Activated B cell treated with CpG ODN at 0.5 μM for 24 hours (primary cell): ENCODE measurements at places on chromosomes 12 and 14. TPM values are rescaled to one million over a fixed set of nuclear protein-coding genes. Genes with fewer than 3 reads are reported as not detected.

DNA sequence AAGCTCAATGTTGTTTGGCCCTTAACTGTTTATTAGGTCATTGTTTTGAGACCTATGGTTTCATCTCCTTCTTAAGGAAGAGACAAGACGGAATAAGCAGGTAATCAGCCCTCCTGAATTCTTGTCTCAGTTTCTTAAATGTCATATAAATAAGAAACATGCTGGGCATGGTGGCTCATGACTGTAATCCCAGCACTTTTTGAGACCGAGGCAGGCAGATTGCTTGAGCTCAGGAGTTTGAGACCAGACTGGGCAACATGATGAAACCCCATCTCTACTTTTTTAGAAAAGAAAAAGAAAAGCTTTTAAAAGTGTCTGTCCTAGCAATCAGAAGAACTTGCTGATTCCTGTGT lies 5.1 kb downstream of the MTRFR start:
- H3K4me1 ChIP-seq = peaks cover 65% of the 10 kb centered on the region
- peak overlapping the region; percentile 82 for H3K27ac ChIP-seq
- H3K36me3 ChIP-seq = peaks cover 26% of the 10 kb centered on the region
- H3K27me3 ChIP-seq = no peaks in the 10 kb centered on the region

DNA sequence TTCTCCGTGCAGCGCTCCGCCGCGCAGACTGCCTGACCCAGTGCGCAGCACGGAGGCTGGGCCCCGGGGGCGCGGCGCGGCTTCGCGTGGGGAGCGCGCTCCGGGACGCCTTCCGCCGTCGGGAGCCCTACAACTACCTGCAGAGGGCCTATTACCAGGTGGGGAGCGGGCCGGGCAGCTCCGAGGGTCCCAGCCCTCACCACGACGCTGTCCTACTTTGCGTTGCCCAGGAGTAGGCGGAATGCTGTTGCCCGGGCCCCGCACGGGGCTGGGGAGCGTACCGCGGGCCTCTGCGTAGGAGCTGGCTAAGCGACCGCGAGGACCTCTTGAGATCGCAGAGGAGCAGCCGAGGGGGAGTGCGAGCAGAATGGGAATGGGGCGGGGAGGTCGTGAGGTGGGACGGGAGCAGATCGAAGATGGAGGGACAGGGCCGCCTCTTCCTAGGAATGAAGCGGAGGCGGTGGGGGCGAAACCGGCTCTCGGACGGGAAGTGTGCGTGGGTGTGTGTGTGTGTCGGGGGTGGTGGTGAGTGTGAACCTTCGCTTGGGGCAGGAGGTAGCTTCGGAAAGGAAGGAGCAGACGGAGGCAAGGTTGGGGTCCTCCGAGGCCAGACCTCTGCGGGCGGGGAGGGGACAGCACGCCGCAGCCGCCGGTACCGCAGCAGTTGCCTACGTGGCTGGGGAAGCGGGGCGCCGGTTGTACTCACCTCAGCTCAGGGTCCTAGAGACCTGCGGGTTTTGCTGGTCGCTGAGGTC lies 751 bp downstream of the P3H3 start:
- H3K4me1 ChIP-seq = peaks cover 16% of the 10 kb centered on the region
- no peaks in the 10 kb centered on the region for H3K36me3 ChIP-seq
- no peak overlapping the region for H3K27ac ChIP-seq
- peak; percentile 43 for DNase-seq

DNA sequence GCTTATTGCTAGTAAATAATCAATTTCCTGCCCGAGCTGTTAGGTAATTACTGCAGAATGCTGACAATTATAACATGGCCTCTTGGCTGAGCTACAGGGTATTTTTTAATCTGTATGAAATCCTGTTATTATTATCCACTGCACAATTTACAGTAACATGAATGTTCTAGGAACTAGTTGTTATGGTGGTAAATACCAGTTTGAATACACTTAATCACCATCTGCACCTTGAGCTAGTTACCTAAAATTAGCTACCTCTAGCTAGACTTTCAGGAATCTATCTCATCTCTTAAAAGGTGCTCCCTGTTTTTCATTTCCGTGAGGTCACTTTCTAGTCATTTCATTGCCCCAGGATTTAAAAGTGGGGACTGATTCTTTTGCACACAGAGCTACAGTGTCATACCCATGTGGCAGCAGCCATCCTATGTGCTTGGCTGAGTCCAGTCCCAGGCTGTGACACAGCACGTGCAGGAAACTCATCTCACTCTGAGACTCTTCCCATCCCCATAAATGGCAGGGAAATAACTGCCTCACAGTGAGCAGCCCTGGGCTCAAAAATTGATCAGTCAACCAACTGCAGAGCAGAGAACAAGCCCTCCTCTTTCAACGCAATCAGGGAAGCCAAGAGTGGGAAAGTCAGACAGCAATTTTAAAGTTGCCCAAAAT lies 37.6 kb downstream of the DCP1B start:
- H3K4me1 ChIP-seq = no peaks in the 10 kb centered on the region
- no peak overlapping the region for H3K27ac ChIP-seq
- no peaks in the 10 kb centered on the region for H3K27me3 ChIP-seq
- DNase-seq = no peak
- peaks cover 46% of the 10 kb centered on the region for H3K36me3 ChIP-seq
- no peak overlapping the region for H3K4me3 ChIP-seq

DNA sequence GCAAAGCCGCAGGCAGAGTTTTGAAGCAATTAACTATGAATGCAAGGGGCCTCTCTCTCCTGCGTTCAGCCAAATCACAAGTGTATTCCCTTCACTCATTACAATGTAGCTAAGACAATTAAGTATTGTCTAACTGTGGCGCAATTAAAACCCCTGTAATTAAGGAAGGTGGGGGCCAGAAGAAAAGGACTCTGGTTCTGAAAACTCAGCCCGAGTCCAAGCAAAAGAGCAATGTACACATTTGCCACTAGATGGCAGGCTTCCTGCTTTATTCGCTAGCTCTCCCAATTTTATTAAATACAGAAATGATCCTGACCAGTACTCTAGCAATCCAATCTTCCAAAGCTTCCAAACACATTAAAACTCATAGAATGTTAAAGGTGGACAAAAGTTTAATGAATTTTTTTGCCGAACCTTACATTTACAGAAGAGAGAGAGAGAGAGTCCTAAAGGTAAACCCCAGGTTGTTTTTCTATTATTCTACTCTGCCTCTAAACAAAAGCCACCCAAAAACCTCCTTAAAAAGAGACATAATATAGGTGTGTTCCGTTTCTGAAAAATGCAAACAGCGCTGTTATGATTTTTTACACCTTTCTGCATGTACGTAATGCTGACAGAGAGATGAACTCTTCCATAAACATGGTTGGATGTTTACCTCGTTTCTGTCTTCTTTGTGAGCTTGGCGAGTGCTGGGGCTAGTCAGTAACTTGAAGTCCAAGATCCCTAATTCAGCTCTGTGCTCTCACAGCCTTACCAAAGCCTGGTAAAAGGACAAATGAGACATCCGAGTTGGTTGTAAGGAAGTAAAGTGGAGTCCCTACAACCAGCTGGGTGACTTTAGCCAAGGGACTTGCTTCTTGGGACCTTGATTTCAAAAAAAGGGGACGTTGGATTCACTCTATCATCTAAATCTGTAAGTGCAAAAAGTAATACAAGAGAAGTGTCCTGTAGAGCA lies 50.9 kb upstream of the VASH1 start:
- H3K27ac ChIP-seq = no peak overlapping the region
- H3K27me3 ChIP-seq = peaks cover 11% of the 10 kb centered on the region
- no peaks in the 10 kb centered on the region for H3K4me1 ChIP-seq
- H3K4me3 ChIP-seq = no peak overlapping the region
- no peak for DNase-seq

GRCh38 chr12:25793196-25793595 lies 165.3 kb upstream of the RASSF8 start:
- H3K4me1 ChIP-seq = no peaks in the 10 kb centered on the region
- H3K27ac ChIP-seq = no peak overlapping the region
- no peaks in the 10 kb centered on the region for H3K36me3 ChIP-seq
- H3K27me3 ChIP-seq = peaks cover 4% of the 10 kb centered on the region

DNA sequence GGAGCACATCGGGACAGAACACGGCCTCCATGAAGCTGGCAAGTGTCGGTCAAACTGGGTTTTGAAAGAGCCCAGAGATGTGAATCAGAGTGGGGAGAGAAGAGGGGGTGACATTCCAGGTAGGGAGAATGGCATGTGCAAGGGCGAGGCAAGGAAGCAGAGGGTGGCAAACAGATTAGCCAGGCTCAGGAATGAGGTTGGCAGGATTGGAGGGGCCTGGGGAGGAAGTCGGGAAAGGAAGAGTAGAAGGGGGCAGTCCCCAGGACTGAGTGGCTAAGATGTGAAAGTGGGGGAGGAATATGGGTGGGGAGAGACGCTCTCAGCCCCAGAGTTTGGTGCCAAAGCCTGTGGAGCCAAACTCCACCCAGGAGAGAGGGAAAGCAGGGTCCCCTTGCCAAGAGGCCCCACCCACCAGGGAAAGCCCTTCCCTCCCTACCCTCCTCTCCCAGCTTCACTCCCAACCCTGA lies 5.5 kb upstream of the HDAC7 start:
- no peaks in the 10 kb centered on the region for H3K27me3 ChIP-seq
- H3K4me3 ChIP-seq = no peak overlapping the region
- peaks cover 39% of the 10 kb centered on the region for H3K4me1 ChIP-seq
- H3K36me3 ChIP-seq = peaks cover under 1% of the 10 kb centered on the region
- H3K27ac ChIP-seq = no peak overlapping the region

- H3K27me3 ChIP-seq = peaks cover 27% of the 10 kb centered on the region
- no peak overlapping the region for H3K4me3 ChIP-seq
- H3K4me1 ChIP-seq = no peaks in the 10 kb centered on the region
- no peak for DNase-seq
- H3K36me3 ChIP-seq = no peaks in the 10 kb centered on the region
- H3K27ac ChIP-seq = no peak overlapping the region
These were observed 71.5 kb upstream of the SFSWAP start for GRCh38 chr12:131639270-131639940.

GRCh38 chr14:63565448-63565847 lies 22.3 kb upstream of the PPP2R5E start:
- H3K27ac ChIP-seq = no peak overlapping the region
- peaks cover 9% of the 10 kb centered on the region for H3K27me3 ChIP-seq
- H3K4me1 ChIP-seq = no peaks in the 10 kb centered on the region
- H3K4me3 ChIP-seq = no peak overlapping the region

- H3K27me3 ChIP-seq = no peaks in the 10 kb centered on the region
- H3K36me3 ChIP-seq = no peaks in the 10 kb centered on the region
- H3K27ac ChIP-seq = peak overlapping the region; percentile 54
- H3K4me3 ChIP-seq = peak overlapping the region; percentile 55
- DNase-seq = no peak
These were observed 60.4 kb upstream of the ARID2 start for GRCh38 chr12:45669093-45669492.

DNA sequence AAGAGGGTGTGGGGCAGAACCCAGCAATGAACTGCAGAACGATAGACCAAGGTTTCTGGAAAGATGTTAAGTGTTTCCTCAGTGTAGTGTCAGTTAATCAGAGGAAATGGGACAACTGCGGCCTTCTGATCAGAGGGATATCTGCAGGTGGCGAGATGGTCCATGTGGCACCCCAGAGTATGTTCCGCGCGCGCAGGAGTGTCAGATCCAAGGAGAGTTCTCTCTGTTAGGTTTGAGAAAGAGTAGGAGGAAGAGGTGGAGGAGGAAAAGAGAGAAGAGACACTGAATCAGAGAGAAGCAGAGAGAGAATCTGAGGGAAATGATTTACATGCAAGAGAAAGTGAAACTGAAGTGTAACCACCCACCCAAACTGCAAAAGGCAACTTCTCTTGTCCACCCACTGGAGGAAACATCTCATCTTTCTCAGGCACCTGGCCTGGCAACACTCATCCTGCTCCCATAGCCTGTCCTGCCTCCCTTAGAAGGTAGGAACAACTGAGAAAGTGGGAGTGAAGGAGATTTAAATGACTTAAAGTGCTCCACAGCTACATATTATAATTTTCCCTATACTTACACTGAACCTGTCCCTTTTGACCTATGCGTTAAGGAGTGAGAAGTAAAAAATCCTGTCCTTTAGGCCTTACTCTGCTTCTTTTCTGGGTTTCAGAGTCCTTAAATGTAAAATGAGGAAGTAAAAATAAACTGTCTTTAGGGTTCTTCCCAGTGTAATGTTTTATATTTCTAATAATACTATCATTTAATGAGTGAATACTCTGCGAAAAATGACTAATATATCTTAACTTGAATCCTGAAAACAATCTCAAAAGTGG lies 6.8 kb upstream of the TESPA1 start:
- peak overlapping the region; percentile 100 for H3K27ac ChIP-seq
- DNase-seq = peak; percentile 27
- no peaks in the 10 kb centered on the region for H3K27me3 ChIP-seq
- peak overlapping the region; percentile 86 for H3K4me3 ChIP-seq

GRCh38 chr12:2397356-2398045 lies 344.7 kb downstream of the CACNA1C start:
- no peak overlapping the region for H3K4me3 ChIP-seq
- no peak for DNase-seq
- no peaks in the 10 kb centered on the region for H3K36me3 ChIP-seq
- H3K27ac ChIP-seq = no peak overlapping the region
- no peaks in the 10 kb centered on the region for H3K27me3 ChIP-seq

DNA sequence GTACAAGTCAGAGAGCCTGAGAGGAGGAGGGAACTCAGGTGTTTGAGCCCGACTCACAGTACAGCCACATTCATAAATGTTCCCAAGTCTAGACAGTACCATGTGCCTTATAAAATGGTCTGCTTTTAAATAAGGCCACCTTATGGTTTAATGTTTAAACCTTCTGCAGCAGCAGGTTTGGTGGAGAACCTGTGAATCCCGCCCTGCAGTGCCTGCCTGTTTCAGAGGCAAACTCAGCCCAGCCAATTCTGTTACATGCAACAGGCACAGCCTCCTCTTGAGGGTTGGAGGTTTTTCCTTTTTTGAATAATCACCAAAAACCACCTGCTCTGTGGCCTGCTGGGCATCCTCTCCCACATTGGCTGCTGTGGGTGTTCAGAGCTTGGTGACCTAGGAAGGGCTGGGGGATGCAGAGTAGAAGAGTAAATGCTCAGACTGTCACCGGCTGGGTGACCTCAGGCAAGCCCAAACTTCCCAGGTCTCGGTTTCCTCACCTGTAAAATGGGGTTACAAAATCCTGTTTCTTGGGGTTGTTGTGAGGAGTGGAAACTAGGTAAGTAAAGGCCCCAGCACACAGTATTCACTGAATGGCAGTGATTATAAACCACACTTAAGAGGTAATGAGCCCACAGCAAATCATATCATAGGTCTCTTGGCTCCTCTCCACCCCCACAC lies 28.0 kb downstream of the NUAK1 start:
- no peaks in the 10 kb centered on the region for H3K4me1 ChIP-seq
- no peaks in the 10 kb centered on the region for H3K36me3 ChIP-seq
- H3K27me3 ChIP-seq = peaks cover 39% of the 10 kb centered on the region

- no peaks in the 10 kb centered on the region for H3K27me3 ChIP-seq
- H3K4me1 ChIP-seq = no peaks in the 10 kb centered on the region
- H3K4me3 ChIP-seq = no peak overlapping the region
These were observed 144.4 kb downstream of the AKAP6 start for GRCh38 chr14:32473464-32473855.

DNA sequence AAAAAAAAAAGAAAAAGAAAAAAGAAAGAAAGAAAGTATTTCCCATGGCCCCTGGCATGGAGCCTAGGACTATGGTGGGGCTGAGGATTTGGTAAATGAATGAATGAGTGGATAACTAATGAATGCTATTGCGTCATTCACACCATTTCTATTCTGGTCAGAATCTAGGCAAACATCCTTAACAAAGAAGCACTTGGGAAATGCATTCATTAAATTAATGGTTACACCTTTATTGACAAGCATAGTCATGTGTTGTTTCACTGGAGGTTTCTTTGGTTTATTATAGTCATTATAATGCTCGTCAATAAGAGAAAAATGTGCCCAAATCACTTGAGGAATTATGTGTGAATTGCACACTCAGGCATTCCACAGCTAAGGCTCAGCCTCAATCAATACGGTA lies 13.6 kb upstream of the AQP2 start:
- peaks cover 14% of the 10 kb centered on the region for H3K27me3 ChIP-seq
- peaks cover 4% of the 10 kb centered on the region for H3K4me1 ChIP-seq
- H3K4me3 ChIP-seq = no peak overlapping the region
- H3K27ac ChIP-seq = no peak overlapping the region
- DNase-seq = no peak
- H3K36me3 ChIP-seq = no peaks in the 10 kb centered on the region

The FOXA1 gene
- not detected in 2 replicates for total RNA-seq

The MYH6 gene
- not detected in 2 replicates for total RNA-seq

The TRAF3 gene
- 120 and 124 TPM in 2 replicates for total RNA-seq

The SELPLG gene
- total RNA-seq = 1.8 and 2.0 TPM in 2 replicates
